GM23338 (cell line): ENCODE measurements at places on chromosomes 3 and 15. TPM values are rescaled to one million over a fixed set of nuclear protein-coding genes. Genes with fewer than 3 reads are reported as not detected.

NR2E3 gene
- total RNA-seq = 0.62 and 1.3 TPM in 2 replicates

DNA sequence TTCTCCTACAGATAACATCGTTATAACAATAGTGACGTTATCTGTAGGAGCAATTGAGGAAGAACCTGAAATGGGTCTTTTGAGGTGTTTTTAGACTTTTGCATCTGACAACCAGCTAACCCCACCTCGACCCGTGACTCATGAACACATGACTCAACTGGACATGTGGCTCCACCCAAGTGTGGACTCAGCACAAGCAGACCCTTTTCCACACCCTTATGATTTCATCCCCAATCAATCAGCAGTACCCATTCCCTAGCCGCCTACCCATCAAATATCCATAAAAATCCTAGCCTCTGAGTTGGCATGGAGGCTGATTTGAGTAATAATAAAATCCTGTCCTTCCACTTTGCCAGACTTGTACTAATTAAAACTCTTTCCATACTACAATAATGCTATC is 255.4 kb downstream of the ARPP21 start:
- no peak for DNase-seq

NRROS gene
- total RNA-seq = 5.9 and 8.5 TPM in 2 replicates

SLC22A13 gene
- 0.47 and 0.66 TPM in 2 replicates for total RNA-seq

SLC7A14 gene
- 0.49 and 0.58 TPM in 2 replicates for total RNA-seq

DNA sequence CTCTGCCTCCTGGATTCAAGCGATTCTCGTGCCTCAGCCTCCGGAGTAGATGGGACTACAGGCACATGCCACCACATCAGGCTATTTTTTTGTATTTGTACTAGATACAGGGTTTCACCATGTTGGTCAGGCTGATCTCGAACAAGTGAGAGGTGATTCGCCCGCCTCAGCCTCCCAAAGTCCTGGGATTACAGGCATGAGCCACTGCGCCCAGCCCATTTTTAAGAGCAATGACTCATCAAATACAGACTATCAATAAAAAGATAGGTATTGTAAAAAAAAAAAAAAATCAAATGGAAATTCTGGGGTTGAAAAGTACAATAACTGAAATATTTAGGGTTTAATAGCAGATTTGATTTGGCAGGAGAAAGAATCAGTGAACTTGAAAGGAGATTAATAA is 129.0 kb downstream of the TJP1 start:
- no peak for DNase-seq

CLDN16 gene
- total RNA-seq = not detected in 2 replicates

DZIP1L gene
- total RNA-seq = 11.4 and 19.5 TPM in 2 replicates

GRCh38 chr3:102741105-102741504 is 306.3 kb downstream of the ZPLD1 start:
- peak; percentile 53 for DNase-seq

GRCh38 chr3:118108769-118109168 is 925.9 kb downstream of the IGSF11 start:
- no peak for DNase-seq

- peak; percentile 55 for DNase-seq
Measured at GRCh38 chr15:83209333-83209732, 1.7 kb upstream of the HDGFL3 start.

NR1I2 gene
- 3.9 and 4.4 TPM in 2 replicates for total RNA-seq

DNA sequence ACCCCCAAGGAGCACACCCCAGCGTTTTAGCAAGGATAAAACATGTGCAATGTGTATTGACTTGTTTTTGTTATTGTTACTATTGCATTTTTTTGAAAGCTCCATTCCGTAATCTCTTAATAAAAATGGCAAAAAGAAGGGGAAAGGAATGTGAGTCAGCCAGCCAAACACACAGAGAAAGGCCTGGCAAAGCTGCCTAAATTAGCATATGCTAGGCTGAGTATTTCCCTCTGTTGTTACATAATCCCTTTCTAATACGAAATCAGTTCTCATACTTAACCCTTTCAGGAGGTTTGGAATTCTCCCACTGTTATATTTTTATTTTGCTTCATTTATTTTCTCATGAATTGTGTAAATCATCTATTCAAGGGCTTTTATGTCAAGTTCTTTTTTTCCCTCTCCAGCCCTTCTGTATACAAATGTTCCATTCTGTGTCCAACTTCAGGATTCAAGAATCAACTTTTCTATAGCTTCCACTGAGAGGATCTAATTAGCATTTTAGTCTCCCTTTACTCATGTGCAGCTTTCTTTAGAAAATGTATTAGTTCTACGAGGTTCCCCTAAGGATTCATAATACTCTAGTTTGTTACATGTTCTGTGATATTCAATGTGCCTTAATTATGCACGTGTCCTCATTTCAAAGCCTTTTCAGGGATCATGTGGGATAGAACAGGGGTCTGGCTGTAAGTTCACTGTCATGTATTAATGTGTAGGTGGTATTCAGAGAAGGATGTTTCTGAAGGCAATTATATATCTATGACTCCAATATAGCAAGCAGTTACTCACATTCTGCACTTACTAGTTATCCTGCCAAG is 9.2 kb downstream of the CADM2 start:
- peak; percentile 83 for DNase-seq

- peak; percentile 53 for DNase-seq
Measured at GRCh38 chr15:46293550-46293949, 658.7 kb downstream of the SQOR start.

DNA sequence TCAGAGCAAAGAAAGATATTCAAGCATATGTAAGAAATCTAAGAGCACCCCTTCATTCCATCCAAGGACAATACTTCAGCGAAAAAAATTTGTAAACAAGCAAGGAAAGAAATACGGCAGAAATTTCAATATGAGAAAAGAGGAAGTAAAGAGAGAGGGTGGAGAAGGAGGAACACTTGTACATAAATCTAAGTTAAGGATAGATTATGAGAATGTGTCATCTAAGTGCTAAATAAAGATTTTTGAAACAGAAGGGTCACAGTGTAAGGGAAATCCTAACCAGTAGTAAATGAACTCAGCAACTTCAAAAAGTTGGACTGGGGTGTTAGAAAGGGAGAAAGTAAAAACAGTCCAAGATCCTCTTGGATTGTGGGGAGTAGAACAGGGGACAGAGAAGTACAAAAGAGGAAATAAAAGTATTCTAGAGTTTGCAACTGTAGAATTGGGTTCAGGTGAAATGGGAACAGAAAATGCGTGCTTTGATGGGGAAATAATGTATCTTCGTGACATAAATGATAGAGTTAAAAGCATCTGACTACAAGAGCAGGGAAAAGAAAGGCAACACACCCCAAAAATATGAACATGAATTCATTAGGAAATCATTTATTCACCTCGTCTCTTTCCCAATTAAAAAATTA is 68.5 kb upstream of the ATP13A5 start:
- no peak for DNase-seq

DNA sequence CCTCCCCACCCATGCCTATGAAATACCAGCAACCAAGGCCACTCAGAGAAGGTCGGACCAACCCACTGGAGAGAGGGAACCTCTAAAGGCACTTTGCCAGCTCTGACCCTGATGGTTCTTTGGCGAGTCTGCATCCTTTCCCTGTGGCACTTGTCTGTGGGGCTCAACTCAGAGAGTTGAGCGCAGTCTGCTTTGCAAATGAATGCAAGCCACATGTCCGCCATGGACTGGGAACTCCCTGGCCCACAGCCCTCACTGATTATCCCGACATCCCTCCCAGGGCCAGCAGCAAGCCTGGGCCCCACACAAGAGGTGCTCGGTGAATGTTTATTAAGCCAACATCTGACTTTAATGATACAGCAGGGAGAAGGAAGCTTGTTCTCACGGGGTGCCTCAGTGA is 55.5 kb upstream of the HES1 start:
- no peak for DNase-seq

GRCh38 chr3:14616606-14617507 is 34.7 kb upstream of the CCDC174 start:
- no peak for DNase-seq

IL16 gene
- total RNA-seq = not detected in 2 replicates

- no peak for DNase-seq
Measured at GRCh38 chr3:58346368-58346767, 13.7 kb downstream of the PXK start.

- peak; percentile 79 for DNase-seq
Measured at GRCh38 chr3:46214751-46215352, 6.7 kb upstream of the CCR1 start.

- DNase-seq = no peak
Measured at GRCh38 chr3:68006646-68007045, 352.2 kb upstream of the SUCLG2 start.

DNA sequence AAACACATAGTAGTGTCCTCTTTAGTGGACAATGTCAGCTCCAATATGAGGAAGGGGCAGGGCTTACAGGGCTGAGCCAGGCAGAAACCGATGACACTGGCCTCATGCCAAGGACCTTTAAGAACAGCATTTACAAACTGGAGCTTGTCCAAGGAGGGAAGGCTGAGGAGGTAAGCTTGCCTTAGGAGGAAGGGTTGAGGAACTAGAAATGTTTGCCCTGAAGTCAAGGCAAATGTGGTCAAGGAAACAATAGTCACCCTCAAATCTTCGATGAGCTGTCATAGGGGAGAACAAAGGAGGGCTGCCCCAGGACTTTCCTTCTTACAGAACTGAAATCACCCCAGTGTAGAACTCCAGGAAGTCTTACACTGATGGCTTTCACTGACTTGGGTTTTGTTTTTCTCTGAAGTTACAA is 136.4 kb downstream of the LIPC start:
- no peak for DNase-seq

- DNase-seq = no peak
Measured at GRCh38 chr3:100759950-100760349, 50.7 kb downstream of the TFG start.

LRRIQ4 gene
- not detected in 2 replicates for total RNA-seq

STARD5 gene
- total RNA-seq = 7.7 and 10.1 TPM in 2 replicates

GOLGA8T gene
- 0.42 and 0.54 TPM in 2 replicates for total RNA-seq

GRCh38 chr3:145842294-145842902 is 318.6 kb downstream of the PLOD2 start:
- no peak for DNase-seq

- no peak for DNase-seq
Measured at GRCh38 chr3:143831994-143832393, 16.3 kb downstream of the SLC9A9 start.

- no peak for DNase-seq
Measured at GRCh38 chr3:136949146-136949545, 8.6 kb upstream of the IL20RB start.

CCR2 gene
- not detected in 2 replicates for total RNA-seq

- DNase-seq = no peak
Measured at GRCh38 chr3:102194760-102195159, 240.1 kb upstream of the ZPLD1 start.

SEMA5B gene
- total RNA-seq = 25.4 and 26.8 TPM in 2 replicates

DNA sequence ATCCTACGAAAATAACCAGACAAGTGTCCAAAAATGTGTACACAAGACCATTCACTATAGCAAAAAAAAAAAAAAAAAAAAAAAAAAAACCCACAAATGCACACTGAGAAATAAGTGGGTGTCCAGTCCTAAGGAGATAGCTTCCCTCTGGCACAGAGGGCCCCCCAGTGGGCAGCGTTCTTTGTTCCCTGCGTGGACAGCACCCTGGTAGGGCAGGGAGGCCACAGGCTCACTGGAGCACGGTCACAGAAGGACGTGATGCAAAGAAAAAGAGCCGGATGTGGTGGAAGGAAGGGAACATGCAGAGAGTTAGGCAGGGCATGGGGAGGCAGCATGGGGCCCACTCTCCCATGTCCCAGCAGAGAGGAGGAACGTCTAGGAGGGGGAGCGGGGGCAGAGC is 210.7 kb upstream of the NSMCE3 start:
- DNase-seq = no peak

GRCh38 chr15:98536976-98537375 is 111.4 kb upstream of the IGF1R start:
- no peak for DNase-seq

- no peak for DNase-seq
Measured at GRCh38 chr3:76972624-76973296, 67.1 kb upstream of the ROBO2 start.

GRCh38 chr3:73175698-73176097 is 114.2 kb downstream of the EBLN2 start:
- peak; percentile 8 for DNase-seq

LRRN1 gene
- 157 and 172 TPM in 2 replicates for total RNA-seq

DNA sequence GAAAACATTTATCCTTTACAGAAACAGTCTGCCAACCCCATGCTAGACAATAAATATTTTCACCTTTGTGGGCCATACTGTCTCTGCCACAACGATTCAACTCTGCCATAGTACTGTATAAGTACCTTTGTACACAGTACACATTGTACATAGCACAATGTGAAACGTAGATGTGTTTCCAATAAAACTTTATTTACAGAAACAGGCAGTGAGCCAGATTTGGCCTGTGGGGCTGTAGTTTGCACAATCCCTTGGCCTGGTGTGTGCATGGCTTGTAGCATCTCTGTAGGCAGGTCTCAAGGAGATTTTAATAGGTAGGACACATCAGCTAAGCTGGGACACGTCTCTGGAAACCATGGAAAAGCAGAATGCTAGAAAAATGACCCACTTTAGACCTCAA is 74.3 kb downstream of the TFG start:
- no peak for DNase-seq

- peak; percentile 55 for DNase-seq
Measured at GRCh38 chr3:160210799-160211221, 14.4 kb upstream of the C3orf80 start.

GLDN gene
- 1.2 and 1.5 TPM in 2 replicates for total RNA-seq

ZNF502 gene
- total RNA-seq = 3.2 and 4.7 TPM in 2 replicates

DNA sequence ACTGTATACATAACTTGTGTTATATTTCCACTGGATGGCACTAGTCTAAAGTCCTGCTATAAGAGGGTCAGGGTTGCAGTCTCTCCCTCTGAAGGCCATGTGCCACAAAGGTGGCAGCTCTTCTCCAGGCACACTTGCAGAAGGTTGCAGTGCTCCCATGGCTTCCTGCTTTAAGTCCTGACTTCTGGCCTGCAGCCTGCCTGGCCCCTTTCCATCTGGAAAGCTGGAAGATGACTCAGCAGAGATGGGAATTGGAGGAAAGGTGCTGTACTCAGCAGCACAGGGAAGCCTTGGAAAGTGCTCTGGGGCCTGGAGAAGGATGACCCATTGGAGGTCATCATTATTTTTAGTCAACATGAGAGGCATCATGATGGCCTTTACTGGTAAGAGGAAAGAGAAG is 40.9 kb upstream of the MRPL3 start:
- no peak for DNase-seq

DNA sequence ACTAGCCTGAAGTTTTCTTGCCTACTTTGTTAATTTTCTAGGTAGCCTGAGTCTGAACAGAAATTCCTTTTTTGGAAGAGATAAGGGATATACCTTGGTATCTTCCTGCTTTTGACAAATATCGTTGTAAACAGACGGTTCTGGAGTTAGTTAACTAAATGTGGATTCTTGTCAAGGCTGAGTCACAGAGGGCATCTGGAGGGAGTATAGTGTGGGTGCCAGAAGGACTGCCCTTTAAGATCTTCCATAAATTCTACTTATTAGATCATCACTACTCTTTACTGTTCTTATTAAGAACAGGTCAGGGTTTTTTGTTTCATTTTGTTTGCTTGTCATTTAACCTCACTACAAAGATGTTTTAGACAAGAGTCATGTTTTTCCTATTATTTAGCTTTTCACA is 125.3 kb upstream of the SKOR1 start:
- DNase-seq = no peak
